ENCODE measurements at places on chromosomes 12 and 14.

DNA sequence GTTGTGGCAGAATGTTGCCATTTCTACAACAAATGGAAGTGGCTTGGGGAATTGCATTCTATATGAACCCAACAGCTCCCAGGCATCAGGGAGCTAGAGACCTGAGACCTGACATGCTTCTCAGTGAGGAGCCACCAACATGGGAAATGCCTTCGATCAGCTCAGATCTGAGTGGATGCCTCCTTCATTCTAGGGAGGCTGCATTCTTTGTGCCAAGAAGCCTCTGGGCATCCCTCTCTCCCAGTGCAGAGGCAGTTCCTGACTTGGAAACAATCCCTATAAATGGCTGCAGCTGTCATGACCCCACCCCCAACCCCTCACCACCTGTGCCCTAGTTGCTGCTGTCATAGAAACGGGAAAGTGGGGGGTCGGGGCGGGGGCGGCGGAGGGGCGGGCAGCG is 196.3 kb downstream of the PPM1H start:
- DNase-seq, result no peak

- no peak for DNase-seq
Measured at GRCh38 chr14:42572032-42572431, 965.4 kb downstream of the LRFN5 start.

DNA sequence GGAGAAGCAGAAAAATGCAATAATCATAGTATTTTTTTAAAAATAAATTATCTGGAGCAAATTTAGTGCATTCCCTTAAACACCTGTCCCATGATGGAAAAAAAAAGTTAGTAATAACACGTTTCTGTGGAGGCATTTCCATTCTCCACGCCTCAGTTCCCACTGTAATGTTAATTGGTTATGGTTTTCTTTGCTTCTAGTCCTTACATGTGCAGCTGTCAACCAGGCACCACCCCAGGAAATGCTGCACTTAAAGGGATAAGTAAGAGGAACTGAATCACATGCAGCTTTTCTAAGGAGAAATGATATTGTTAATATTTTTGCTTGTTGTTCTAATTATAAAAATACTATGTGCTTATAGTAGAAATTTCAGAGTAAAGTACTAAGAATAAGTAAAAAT is 240.3 kb downstream of the ZFP36L1 start:
- DNase-seq, result no peak

DNA sequence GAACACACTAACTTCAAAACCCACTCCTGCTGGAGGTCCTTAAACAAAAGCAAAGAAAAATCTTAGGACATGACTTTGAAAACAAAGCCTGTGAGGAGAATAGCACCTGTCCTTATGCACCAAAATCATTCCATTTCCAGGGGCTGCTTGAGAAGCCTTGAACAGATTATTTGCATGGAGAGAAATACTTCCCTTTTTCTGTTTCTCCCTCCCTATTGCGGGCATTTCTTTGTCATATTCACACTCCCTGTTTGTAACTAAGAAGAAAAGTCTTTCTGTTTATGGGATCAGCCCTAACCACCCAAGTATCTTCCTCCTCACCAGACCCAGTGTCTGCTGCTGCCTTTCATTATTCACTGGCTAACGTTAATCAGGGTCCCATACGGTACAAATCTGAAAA is 218.8 kb downstream of the DPF3 start:
- no peak for DNase-seq

- no peak for DNase-seq
Measured at GRCh38 chr12:68824597-68825250, 16.7 kb downstream of the MDM2 start.

GRCh38 chr14:91059576-91060350 is 678 bp downstream of the RPS6KA5 start:
- peak; percentile 67 for DNase-seq

DNA sequence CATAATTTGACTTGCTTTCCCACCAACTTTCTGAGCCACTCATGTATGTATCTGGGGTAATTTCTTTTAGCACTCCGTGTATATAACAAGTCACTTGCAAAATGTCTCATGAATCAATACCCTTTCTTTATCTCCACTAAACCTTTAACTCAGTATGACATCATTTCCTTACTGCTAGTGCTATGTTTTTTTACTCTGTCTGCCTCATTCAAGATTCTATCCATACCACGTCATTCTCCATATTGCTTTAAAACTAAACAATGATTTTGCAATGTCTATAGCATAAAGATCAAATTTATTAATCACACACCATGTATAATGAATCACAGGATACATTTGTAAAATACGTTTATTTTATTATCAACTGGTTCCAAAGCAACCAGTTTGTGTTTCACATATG is 178.2 kb downstream of the PIK3C2G start:
- DNase-seq, result no peak

- DNase-seq, result no peak
Measured at GRCh38 chr12:97927977-97928376, 465.4 kb downstream of the RMST start.
